ENCODE measurements at places on chromosomes 13 and 19.

GRCh38 chr13:23292586-23292985 is 111.8 kb downstream of the SGCG start:
- DNase-seq = no peak

- no peak for DNase-seq
Observed at GRCh38 chr13:44300895-44301638, 72.6 kb upstream of the SERP2 start.

DNA sequence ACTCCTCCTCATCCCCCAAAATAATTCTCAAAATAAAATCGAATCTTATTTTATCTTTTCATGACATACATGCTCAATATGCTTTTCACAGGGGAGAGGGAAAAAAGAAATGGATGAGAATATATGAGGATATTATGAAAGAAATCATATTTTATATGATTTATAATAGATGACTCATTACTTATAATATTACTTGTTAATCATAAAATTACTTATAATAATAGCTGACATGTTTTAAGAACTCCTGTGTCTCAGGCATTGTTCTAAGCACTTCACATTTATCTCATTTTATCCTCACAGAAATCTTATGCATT is 3.0 kb upstream of the CEACAM3 start:
- DNase-seq = no peak

- no peak for DNase-seq
Observed at GRCh38 chr19:22606954-22607652, 27.0 kb upstream of the ZNF492 start.

GRCh38 chr19:51810223-51810622 is 15.3 kb downstream of the FPR3 start:
- DNase-seq = no peak

- no peak for DNase-seq
Observed at GRCh38 chr19:39170386-39171231, 26.2 kb upstream of the NCCRP1 start.

Data from head of caudate nucleus (tissue), 42 donors.